ENCODE measurements at places on chromosomes 5 and 9.

DNA sequence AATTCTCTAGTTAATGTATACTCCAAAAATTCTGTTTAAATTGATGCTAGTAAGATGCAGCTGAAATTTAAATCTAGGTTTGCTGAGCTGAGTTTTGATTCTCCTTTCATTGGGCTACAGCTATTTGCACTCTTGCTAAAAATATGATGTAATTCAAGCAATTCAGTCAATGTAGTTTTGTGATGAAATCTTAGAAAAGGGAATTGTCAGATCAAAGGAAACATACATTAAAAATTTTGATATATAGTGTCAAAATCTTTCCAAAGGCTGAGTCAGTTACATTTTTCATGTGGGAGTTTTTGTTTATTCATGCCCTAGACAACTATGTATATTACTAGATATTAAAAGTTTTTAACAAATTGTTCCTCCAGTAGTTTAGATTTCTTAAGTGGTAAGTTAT, 334.9 kb upstream of the DAB2 start:
- ATAC-seq = no peak

GRCh38 chr5:132458651-132459030, 31.9 kb downstream of the IRF1 start:
- ATAC-seq = peak; percentile 76

DNA sequence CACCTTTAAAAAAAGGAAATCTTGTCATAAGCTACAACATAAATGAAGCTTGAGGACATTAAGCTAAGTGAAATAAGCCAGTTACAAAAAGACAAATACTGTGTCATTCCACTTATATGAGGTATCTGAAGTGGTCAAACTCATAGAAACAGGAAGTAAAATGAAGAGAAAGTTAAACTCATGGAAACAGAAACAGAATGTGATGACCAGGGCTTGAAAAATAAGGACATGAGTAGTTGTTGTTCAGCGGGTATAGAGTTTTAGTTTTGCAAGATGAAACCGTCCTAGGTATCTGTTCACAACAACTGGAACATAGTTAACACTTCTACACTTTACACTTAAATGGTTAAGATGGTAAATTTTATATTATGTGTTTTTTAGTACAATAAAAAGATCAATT, 47.8 kb upstream of the SLC1A3 start:
- ATAC-seq = no peak

DNA sequence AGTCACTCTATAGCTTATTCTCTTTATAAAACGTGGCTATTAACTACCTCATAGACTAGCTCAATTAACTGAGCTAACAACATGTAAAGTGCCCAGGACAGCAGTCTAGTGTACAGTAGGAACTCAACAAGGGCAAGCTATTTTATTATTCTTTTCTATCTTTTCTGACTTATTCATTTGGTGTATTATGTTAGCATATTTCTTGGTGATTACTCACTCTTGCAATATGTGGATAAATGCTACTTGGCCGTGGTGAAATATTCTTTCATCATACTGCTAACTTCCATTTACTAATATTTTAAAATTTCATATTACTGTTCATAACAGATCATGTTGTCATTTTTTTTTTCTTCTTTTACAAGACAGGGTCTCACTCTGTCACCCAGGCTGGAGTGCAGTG, 4.9 kb downstream of the SLC25A51 start:
- no peak for ATAC-seq

DNA sequence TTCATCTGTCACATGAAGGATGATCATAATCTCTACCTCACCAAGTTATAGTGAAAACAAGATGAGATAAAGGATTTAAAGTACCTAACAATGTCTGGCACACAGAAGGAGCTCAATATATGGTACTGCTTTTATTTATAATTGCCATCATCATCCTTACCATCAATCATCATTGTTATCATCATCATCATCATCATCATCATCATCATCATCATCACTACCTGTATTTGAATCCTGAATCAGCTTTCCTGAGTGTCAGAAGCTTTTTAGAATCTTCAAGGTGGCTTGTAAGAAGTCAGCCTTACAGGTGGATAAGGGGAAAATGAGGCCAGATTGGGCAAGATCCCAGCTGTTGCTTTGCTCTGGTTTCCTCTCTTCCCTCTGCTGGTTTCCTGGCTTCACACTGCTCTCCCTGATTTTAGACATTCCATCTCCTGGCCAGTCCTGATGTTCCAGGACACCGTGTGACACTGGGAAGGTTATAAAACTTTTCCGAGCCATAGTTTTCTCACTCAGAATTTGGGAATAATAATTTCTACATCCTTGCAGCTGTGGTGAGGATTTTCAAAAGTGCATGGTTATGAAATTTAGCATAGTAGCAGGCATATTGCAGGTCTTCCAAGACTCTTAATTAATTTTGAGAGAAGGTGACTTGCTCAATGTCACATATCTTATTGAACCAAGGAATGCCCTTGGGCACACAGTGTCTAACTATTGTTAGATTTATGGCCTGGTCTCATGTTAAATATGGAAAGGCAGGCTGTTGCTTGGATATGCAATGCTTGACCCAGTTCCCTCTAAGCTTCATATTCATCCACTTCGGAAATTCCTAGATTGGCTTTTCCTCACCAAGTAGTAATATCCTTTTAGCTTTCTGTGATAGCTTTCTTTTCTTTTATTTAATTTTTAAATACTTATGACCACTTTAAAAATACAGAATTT, 160.7 kb downstream of the TMEM38B start:
- ATAC-seq = no peak

GRCh38 chr9:124869986-124870560, 8.1 kb downstream of the ARPC5L start:
- peak; percentile 6 for ATAC-seq

DNA sequence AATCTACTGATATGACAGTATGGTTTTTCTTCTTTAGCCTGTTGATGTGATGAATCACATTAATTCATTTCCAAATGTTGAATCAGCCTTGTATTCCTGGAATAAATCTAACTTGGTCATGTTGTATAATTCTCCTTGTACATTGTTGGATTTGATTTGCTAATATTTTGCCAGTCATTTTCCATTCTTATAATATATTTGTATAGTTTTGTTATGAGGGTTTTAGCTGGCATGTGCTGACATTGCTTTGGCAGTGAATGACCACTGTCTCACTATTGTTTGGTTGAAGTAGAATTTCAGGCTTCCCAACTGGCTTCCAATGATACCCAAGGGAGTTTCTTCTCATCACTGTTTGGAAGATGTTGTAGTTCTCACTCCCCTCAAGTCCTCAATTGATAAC, 983.0 kb upstream of the PTPRD start:
- ATAC-seq = no peak

DNA sequence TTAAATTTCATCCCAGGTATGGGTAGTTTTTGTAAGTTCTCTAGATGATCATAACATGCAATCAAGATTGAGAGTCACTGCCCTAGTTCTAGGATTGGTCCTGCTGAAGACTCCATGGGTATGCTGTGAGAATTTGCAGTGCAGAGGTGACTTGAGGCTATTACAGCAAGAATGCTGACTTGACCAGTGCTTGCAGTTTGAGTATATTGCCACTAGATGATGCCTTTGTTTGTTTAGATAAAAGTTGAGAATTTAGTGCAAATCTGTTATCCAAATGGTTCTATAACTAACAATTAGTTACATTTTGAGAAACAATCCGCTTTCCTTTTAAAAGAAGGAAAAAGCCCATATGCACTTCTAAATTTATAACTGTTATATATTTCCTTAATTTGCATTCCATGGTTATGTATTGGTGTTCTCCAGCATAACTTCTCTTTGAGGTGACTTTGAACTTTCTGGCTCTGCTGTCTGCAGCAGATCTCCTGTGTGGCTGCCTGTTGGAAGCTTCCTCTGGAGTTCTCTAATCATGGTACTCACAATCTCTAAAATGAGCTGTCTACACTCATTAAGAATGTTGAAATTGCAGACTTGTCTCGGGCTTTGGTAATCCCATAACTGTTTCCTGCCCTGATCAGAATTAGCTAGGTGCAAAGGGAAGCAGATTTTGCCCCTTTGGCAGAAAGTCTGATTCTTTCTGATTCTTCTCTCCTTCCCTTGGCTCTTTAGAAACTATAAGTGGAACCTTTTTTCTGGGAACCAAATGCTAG, 24.9 kb downstream of the MELK start:
- ATAC-seq = peak; percentile 93

GRCh38 chr5:80036615-80037014, 1.5 kb downstream of the THBS4 start:
- no peak for ATAC-seq

- no peak for ATAC-seq
Measured at GRCh38 chr9:114412048-114412683, 24.4 kb upstream of the AKNA start.

- no peak for ATAC-seq
Measured at GRCh38 chr5:90912476-90912875, 353.9 kb downstream of the ADGRV1 start.

- no peak for ATAC-seq
Measured at GRCh38 chr9:136330406-136330990, 3.2 kb downstream of the GPSM1 start.

DNA sequence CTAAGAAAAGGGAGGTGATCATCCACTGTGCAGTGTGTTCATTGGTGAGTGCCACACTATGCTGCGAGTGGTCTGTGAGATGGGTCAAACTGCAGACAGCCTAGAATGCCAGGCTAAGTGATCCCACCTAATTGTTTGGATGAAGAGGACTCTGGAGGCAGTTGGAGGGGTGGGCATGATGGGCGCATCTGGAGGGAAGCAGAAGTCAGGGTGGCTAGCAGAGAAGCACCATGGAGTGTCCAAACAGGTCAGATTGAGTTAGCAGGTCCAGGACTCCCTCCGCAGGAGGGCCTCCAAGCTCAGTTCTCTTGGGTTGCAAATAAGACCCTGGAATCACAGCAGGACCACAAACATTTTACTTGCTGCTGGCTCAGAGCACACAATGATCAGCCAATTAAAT, 19.9 kb upstream of the ANGPTL2 start:
- ATAC-seq = no peak

- ATAC-seq = peak; percentile 97
Measured at GRCh38 chr9:82961504-82962125, 101.3 kb downstream of the RASEF start.

DNA sequence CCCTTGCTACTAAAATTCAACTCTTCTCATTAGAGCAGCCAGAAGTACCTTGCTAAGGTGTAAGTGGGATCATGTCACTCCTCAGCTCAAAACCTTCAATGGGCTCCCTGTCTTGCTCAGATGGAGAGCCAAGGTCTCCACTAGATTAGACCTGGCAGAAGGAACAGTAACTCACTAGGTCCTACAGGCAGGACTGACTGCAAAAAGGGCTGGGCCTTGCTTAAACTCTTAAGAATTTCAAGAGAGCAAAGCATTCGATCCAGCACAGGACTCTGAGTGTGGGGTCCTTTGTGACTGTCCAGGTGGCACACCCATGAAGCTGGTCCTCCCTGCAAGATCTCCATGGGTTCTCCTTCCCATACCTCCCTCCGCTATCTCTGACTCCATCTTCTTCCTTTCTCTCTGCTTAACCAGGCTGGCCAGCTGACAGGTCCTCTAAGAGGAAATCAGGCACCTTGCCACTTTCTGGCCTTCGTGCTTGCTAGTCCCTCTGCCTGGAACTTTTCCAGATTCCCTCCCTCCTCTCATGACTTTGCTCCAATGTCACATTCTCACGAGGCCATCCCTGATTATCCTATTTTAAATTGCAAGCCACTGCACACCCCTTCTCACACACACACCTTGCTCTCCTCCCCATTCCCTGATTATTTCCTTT, 70.2 kb downstream of the BASP1 start:
- ATAC-seq = no peak

DNA sequence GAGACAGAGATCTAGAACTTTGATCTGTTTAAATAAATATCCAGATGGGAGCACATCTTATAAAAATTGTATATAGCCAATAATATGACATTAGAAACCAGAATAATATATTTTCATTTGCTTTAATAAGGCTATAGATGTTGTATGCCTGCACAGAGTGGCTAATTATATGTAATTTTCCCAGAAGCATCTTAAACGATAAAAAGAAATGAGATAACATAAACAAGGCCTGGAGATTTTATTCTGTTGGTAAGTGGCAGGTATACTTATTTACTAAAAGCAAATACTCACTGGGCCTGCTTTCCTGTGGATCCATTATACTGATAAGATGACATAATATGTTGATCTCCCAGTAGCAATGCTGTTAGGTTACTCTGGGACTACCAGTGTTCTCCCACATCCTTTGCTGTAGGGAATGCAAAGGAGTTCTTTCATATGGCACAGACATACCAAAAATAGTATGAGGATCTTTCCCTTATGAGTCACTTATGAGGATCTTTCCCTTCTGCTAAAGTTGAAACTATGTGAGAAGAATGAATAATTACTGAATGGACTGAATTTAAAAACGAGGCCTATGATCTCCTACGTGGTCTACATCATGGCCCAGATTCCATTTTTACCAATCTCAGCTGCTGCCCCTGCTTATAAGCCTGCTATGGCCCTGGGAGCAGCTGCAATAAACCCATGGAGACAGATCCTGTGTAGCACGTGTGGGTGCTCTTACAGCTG, 112.1 kb downstream of the NUDT12 start:
- peak; percentile 94 for ATAC-seq

GRCh38 chr5:111649516-111649915, 107.5 kb downstream of the NREP start:
- no peak for ATAC-seq

DNA sequence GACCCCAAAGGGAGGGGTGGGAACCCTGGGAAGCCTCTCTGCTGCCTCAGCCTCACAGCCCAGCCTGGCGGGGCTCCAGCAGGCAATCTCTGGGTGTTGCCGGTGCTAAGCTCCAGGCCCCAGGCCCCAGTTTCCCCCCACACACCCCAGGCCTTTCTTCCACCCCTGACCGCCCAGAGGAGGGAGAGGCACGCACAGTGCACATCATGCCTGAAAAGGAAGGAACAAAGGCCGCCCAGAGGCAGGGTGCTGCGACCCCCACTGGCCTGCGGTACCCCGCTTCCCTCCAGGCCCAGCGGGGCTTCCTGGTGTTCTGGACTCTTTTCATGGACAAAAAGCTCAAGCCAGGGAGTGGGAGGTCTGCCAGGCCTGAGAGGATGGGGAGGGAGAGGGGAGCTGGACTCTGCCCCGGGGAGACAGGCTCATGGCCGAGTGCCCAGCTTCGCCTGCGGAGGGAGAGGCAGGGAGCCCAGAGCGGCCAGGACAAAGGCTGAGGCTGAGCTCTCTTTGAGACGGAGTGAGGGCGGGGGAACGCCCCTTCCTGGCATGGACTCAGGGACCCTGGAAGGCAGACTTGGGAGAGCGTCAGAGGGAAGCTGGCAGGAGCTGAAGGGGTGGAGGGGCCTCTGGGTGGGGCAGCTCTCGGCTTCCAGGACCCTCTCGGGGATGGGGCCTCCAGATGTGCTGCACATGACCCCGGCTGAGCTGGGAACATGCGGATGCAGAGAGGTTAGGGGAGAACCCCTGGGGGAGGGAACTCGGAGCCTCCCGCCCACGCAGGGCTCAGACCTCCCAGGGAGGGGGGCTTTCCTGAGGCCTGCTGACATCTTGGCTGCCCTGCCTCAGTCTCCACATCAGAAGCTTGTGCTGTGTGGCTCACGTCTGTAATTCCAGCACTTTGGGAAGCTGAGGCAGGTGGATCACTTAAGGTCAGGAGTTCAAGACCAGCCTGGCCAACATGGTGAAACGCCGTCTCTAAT, 1.8 kb upstream of the ENTPD2 start:
- ATAC-seq = peak; percentile 94

GRCh38 chr5:140114341-140115185, 654 bp downstream of the PURA start:
- ATAC-seq = peak; percentile 54
